ENCODE measurements at places on chromosomes 3 and 15.

- no peak for DNase-seq
These were observed 196.0 kb downstream of the DPH6 start for GRCh38 chr15:35349916-35350315.

DNA sequence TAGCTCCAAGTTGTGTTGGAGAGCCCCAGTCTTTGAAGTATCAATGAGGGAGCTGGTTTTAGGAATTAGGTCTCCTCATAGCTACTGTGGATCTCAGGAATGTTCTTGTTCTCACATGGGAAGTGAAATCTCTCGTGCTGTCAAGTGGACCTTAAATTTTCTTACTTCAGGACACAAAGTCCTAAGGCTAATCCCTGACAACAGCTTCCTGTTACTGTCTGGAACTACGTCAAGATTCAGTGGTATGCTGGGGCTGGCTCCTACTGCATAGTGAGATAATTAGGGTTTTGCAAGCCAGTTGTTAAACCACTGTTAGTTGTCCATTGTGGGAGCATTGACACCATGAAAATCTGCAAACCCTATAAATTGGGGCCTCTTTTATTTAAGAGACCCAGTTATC is 22.8 kb downstream of the MESP1 start:
- no peak for DNase-seq

DNA sequence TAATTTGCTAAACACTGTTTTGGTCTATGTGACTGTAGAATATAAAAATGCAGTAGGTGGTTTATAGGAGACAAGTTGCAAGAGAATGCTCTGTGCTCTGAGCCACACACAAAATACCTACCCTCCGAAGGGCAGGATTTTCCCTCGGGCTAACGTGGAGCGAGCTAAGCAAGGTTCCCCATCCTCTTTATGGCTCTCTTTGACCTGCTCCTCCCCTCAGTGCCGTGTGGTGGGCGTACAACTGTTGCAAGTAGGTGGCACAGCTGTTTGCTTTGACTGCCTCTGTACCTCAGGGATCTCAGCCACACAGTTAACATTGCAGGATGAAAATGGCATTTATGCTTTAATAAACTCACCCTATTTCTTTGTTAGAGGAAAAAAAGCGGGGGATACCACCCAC is 339.1 kb downstream of the SATB1 start:
- DNase-seq: no peak

GRCh38 chr3:35784169-35784568 is 144.8 kb downstream of the ARPP21 start:
- DNase-seq: no peak

DNA sequence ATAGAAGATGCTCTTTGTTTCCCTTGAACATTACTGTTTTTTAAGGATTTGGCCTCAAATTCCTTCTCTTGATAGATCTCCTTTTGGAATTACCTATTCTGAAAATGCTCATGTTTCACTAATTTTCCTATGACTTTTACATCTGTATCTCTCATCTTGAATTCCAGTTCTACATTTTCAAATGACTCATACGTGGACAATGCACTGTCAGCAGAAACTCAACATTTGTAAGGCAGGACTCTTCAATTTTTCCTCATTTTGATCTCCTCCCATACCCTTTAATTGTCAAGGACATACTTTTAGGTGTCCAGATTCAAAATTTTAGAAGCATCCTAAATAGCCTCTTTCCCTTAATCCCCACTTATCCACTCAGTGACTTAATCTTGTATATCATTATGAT is 341.0 kb upstream of the RASGRP1 start:
- DNase-seq: no peak

DNA sequence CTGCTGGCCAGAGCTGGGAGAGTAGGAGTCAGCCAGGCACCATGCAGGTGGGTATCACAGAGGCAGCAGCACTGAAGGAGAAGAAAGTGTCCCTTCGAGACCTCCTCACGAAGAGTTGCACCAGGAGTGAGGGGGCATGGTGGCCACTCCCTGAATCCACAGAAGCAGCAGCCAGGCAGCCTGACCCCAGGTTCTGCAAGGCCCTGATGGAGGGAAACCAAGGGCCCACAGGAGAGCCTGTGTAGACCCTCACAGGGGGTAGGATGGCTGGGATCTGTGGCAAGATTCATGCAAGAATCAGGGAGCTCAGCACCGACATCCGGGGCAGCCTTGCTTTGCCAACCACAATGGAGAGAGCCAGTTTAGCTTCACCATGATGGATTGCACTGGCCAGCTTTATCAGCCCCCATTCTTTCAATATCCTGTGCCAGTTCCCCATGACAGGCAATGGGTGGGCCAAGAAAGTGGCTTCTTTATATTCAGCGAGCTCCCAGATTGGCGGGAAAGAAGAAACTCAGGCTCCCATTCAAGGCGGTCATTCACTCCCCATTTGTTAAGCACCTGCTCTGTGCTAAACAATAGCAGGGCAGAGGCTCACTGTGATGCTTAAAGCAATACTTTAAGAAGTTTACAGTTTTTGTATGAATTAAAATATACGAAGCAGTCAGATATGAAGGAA is 33.5 kb upstream of the TBC1D21 start:
- DNase-seq: no peak

DNA sequence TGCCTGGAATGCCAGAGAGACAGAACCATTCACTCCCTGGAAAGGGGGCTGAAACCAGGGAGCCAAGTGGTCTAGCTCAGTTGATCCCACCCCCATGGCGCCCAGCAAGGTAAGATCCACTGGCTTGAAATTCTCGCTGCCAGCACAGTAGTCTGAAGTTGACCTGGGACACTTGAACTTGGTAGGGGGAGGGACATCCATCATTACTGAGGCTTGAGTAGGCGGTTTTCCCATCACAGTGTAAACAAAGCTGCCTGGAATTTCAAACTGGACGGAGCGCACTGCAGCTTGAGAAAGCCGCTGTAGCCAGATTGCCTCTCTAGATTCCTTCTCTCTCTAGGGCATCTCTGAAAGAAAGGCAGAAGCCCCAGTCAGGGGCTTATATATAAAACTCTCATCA is 310.7 kb upstream of the DPPA4 start:
- DNase-seq: no peak

- no peak for DNase-seq
These were observed 230.0 kb upstream of the CTNNB1 start for GRCh38 chr3:40969341-40969740.
